Left forelimb (tissue), 1 donor: ENCODE measurements at places on chromosomes 2 and 18.

DNA sequence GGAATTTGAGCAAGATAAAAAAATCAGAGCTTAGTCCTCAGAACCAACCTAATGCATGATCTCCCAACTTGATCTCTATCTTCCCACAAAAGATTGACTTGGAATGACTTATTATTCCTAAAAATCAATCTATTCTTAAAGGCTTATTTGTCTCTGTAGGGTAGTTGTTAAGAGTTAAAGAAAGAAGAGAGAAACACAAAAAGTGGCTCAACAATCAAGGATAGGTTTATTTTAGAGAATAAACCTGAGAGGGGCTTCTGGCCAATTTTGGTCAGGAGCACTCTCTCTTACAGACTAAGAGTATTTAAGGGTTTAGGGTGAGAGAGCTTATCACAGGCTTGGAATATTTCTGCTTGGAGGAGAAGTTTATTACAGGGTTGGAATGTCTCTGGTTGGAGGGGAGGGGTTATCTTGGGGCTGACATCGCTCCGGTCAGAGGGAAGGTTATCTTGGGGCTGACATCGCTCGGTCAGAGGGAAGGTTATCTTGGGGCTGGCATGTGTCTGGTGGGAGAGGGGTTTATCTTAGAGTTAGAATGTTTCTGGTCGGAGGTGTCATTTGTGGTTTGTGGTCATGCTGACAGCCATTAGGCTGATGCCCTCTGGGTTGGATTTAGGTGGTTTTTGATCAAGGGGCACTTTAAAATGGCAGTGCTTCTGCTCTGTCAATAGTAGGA is 2.4 kb upstream of the MFF start:
- no peak for DNase-seq

- no peak for DNase-seq
These were observed 599.3 kb upstream of the ZEB2 start for GRCh38 chr2:145119225-145119624.

GRCh38 chr2:229179628-229180027 is 91.5 kb downstream of the PID1 start:
- DNase-seq, result no peak

DNA sequence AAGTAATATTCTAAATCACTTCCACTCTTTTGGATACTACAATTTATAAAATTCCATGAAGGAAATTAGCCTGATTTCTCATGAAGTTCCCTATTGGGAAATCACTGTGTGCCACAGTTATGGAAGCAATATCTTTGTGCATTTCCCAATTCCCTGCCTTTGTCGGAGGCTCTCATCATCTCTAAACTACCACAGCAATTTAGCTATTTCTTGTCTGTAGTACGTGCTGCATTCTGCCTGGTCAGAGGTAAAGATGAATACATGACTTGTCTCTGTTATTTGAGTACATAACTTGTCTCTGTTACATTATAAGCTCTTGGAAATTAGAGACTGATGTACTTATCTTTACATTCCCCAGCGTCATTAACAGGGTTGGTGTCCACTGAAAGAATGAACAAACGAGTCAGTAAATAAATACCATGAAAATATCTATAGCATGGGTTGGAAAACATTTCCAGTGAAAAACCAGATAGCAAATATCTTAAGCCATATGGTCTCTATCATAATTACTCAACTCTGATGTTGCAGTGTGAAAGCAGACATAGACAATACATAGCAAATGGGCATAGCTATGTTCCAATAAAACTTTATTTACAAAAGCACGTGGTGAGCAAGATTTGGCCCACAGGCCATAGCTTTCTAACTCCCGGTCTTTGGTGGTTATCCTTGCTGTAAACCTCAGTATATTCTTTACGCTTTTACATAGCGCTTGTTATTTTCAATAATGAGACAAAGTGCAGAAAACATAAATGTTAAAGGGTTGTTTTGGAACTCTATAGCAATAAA is 78.8 kb downstream of the BCL2 start:
- DNase-seq, result no peak

DNA sequence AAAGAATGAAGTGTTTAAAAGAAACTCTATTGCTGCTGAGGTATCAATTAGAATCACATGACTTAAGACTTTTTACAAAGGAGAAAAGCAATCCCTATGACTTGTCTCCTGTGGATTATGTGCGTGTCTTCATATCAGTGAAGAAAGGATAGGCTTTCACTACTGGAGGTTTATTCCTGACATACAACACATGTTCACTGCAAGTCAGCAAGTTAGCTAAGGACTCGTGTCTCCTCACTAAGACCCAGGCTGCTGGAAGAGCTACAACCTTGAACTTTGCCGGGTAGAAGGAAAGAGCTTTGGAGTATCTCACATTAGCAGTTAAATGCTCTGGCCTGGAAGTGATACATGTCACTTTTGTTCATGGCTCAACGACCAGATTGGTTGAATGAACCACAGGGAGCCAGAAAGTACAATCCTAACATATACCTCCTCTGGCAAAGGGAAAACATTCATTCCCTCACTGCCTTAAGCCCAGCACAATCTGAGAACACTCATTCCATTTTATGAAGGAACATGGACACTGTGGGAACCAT is 215.3 kb downstream of the RNF152 start:
- no peak for DNase-seq

DNA sequence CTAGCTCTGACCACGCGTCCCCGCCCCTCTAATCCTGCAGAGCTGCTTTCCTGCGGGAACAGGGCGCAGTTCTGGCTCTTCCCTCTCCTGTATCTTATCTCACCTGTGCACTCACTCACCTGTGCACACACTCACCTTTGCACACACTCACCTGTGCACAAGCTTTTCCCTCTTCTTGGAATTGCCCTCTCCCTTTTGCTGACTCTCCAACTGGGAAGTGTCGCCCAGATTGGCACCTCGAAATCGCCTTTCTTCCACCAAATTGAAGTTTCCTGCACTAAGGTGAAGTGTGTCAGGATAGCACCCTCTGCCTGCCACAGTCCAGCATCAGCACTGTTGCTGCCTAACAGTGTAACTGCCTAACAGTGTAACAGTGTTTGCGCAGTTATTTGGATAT is 566 bp upstream of the CMPK2 start:
- DNase-seq, result no peak

GRCh38 chr18:42025491-42025890 is 70.5 kb downstream of the PIK3C3 start:
- no peak for DNase-seq

- no peak for DNase-seq
These were observed 314.6 kb upstream of the VWC2L start for GRCh38 chr2:214096208-214096715.

- DNase-seq, result no peak
These were observed 199.1 kb downstream of the PRKCE start for GRCh38 chr2:45850558-45850957.

DNA sequence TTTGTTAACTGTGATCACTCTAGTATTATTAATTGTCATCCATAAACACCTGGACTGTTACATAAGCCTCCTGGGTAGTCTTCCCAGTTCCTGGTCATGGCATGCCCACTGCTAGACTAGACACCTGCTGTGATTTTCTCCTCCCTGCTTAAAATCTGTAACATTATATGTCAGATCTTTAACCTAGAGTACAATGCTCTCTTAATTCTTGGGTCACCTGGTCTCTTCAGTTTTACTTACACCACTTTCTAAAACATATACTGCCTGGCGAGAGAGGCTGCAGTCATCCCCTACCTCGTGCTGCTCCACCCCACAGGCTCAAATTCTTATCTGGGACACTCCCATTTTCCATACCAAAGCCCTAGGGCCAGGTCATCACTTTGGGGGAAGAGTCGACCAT is 161.3 kb downstream of the CDH2 start:
- no peak for DNase-seq

DNA sequence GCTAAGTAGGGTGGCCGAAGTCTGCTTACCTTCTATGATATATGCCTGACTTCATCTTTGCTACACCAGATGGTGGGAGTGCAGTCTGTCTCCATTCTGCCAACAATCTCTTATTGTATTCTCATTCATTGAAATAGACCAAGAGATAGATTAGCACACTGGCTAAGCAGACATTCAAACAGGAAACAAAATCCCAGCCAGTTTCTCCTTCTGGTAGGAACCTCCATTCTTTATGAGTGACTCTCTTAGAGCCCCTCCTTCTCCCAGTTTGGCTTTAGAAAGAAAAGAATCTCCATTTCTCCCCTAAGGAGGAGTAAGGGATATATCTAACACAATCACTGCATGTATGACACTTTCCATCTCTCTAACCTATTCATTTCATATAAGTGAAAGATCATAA is 118.9 kb upstream of the COL5A2 start:
- no peak for DNase-seq

DNA sequence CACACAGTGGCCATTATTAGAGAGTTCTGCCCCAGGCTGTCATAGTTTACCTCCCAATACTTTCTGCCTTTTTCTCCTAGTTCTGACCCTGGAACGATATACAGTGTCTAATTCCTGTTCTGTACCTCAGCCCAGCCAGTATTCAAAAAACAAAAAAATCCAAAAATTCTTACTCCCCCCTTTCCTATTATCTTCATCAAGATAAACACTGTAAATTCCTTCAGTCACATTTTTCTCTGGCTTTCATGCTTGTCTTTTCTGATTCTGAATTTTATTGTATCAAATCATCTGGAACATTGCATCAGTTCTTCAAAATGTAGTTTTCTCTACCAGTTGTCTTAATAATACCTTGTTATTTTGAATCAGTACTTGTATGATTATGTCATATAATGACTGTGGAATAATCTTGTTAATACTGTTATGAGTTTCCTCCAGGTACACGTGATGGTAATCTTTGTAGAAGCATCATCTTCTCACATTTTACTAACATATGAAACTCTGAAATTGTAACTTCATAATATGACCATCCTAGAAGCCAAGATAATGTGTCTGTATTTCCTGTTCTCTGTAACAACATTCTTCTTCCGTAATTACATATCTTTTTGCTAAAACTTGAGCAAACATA is 79.0 kb upstream of the NOSTRIN start:
- DNase-seq, result no peak

- peak; percentile 63 for DNase-seq
These were observed 127.6 kb upstream of the HS6ST1 start for GRCh38 chr2:128446049-128446873.

DNA sequence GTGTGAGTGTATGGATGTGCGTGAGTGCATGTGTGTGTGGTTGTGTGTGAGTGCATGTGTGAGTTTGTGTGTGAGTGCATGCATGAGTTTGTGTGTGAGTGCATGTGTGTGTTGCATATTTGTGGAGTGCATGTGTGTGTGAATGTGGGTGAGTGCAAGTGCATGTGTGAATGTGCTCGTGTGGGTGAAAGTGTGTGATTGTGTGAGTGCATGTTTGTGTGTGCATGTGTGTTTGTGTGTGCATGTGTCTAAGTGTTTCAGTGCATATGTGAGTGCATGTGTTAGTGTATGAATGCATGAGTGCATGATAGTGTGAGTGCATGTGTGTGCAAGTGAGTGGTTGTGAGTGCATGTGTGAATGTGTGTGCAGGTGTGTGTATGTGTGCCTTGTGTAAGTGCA is 343.4 kb upstream of the SALL3 start:
- DNase-seq, result no peak

DNA sequence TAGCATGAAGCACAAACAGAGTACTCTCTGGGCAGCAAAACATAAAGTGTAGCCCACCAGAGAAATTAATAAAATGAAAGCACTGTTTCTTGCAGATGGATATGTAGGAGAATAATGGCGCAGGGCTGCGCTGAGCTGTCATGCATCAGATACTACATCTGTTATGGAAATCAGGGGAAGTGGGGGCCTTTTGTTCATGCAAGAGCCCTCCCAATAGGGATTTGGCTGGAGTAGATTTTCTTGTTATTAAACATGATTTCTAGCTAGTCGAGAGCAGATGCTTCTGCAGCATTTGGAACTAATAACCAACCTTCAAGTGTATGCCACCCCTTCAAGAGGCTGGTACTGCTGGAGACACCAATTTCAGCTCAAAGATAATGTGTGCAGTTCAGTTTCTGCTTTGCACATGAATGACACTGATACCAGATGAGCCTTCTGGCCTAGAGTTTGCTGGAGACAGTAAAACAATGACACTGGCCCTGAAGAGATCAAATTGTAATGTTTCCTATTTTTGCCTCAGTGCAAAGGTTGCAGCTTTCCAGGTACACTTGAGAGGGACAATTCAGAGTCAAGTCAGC is 58.0 kb downstream of the RND3 start:
- no peak for DNase-seq

GRCh38 chr2:236703373-236703709 is 133.7 kb downstream of the ACKR3 start:
- no peak for DNase-seq

GRCh38 chr2:6535572-6535971 is 330.1 kb downstream of the CMPK2 start:
- DNase-seq, result no peak

DNA sequence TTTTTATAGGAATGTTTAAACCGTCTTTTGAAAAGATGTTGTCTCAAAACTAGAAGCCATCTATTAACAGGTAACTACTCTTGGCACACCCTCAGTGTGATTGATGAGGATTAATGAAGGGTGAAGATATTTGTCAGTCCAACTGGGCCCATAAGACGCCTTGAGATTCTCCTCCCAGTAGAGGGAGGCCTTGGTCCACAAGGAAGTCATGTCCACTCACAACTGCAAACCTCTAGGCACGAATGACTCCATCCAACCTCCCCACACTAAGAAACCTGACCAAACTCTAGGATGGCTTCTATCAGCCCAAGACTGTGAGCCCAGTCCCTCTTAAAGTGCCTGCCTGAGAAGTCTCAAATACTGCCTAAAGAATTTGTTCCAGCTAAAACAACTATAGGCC is 19.2 kb upstream of the GRP start:
- DNase-seq, result no peak

DNA sequence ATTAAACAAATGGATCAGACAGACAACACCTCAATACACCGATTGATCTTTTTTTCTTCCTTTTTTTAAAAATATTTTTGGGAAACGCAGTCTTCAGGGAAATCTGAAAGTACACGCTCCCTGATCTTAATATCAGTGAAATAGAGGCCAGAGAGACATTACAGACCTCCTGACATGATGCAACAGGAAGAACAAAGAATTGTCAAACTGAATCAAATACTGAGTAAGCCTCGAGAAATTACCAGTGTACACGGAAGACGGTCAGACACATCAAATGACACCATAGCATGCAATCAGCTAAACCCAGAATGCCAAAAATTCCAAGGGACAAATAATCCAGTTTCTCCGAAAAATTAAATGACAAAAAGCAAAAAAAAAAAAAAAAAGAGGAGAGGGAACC is 80.2 kb upstream of the NFU1 start:
- DNase-seq, result no peak
